ENCODE measurements at places on chromosomes 3 and 15.

DNA sequence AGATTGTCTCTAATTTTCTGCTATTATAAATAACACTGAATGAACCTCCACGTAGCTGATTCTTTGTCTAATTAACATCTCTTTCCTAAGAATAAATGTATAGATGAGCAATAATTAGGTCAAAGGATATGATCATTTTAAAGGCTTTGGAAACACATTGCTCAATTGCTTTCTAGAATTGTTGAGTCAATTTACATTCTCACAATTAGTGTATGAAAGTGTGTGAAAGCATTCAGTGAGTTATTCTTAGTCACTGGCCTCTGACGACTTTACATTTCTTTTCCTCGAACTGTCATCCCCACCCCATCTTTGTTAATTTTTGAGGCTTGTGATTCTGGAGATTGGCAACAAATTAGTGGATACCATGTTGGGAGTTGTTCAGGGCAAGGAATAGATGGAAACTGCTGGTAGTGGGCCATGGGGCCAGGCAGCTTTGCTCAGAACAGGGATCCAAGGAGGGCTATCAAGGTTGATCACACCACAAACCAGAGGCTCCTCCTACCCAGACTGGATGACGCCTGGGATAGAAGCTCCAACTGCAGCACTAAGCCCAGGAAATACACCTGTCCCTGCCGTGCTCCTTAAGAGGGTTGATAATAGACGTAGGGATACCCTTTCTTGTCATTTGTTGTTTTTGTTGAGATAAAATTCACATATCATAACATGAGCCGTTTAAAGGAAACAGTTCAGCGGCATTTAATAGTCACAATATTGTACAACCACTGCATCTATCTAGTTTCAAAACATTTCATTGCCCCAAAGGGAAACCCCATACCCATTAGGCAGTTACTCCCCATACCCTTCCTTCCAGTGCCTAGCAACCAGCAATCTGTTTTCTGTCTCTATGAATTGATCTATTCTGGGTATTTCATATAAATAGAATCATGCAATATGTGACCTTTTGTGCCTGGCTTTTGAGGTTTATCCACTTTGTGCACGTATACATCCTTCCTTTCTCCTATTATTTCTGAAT lies 27.9 kb downstream of the EIF1B start:
- ATAC-seq: peak; percentile 82

DNA sequence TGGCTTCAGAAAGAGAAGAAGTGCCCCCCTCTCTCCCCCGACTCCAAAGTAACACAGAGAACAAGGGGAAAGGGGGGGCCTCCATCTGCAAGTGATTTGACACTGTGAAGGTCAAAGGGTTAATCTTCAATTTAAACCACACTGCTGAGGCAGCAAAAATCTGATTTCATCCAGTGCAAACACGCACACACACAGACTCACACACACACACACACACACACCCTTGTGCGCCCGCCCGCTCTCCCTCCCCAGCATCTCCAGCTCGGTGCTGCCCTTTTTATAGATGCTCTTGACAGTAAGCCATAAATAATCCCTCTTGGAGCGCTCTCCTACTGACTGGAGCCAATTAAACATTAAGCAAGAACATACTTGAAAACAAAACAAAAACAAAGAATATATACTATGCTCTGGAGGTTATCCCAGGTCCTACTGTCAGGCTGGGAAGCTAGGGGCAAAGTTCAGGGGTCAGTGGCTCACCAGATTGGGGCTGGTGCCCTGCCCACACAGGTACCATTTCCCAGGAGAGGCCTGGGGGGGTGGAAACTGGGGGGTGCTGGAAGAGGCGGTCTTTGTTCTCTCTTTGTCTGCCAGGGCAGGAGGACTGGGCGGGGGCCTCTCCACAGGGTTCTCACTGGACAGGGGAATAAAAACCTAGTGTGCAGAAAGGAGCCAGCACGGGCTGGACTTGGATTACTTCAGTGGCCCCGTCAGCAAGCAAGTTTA lies 16.3 kb downstream of the BMF start:
- no peak for ATAC-seq

- ATAC-seq: no peak
Measured at GRCh38 chr3:98528474-98529346, 3.1 kb upstream of the GPR15 start.

DNA sequence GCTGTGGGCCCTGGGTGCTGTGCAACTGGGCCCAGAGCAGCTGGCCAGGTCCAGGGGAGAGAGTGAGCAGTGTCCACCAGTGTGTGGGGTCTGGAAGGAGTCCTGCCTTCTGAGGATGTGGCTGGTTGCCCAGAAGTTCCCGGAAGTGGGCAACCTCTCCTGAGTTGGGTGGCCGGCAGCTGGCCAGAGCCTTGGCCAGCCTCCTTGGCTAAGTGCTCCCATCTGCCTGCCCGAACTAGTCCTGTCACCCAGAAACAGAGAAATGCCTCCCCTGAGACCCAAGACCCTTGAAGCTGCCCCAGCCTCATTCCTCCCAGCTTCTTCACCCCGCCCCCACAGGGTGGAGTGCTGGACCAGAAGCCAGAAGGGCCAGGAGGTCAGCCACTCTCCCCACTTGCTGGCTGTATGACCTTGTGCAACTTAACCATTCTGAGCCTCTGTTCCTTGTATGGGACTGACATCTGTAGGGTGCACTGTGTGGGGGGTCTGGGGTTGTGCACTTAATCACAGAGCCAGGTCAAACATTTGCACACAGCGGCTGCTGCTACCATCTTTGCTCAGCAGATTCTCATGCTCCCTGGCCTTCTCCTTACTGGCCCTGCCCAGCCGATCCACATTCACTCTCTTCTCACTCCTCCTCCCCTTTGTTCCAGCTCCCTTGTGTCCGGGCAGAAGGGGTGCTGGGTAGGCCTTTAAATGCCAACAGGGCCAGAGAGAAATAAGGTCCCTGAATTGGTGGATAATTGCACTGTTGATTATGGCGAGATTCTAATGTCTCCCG lies 7.5 kb upstream of the ALAS1 start:
- ATAC-seq: no peak

DNA sequence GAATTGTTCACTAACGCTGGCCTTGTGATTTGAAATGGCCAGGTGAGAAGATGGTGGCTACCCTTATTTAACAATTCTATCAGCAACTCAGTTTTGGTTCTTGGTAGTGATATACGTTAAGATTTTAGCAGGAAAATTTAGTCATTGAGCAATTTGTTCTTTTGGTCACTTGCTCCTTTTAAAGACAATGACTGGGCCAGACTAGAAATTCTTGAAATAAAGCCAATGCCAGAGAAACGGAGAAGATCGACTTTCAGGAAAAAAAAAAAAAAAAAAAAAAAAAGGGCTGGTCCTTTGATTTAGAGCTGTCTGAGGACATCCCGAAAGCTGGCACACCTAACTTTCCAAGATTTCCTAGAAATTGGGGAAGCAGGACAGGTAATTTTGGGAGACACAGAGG lies 178.5 kb downstream of the FNDC3B start:
- ATAC-seq: no peak
